ENCODE measurements at places on chromosomes 2 and 18. TPM values are rescaled to one million over a fixed set of nuclear protein-coding genes. Genes with fewer than 3 reads are reported as not detected.
A peak's percentile ranks its signal among the peaks of the same experiment; 100 is the strongest.

- no peak overlapping the region for H3K4me3 ChIP-seq
- no peak for DNase-seq
- H3K36me3 ChIP-seq: peaks cover 70% of the 10 kb centered on the region
- H3K4me1 ChIP-seq: peaks cover 74% of the 10 kb centered on the region
- peak overlapping the region; percentile 85 for H3K27ac ChIP-seq
- no peaks in the 10 kb centered on the region for H3K27me3 ChIP-seq
Observed at GRCh38 chr2:204947405-204947804, 402.1 kb downstream of the PARD3B start.

Gene XDH
- 0.17 TPM for total RNA-seq

Gene DSG4
- not detected for total RNA-seq

DNA sequence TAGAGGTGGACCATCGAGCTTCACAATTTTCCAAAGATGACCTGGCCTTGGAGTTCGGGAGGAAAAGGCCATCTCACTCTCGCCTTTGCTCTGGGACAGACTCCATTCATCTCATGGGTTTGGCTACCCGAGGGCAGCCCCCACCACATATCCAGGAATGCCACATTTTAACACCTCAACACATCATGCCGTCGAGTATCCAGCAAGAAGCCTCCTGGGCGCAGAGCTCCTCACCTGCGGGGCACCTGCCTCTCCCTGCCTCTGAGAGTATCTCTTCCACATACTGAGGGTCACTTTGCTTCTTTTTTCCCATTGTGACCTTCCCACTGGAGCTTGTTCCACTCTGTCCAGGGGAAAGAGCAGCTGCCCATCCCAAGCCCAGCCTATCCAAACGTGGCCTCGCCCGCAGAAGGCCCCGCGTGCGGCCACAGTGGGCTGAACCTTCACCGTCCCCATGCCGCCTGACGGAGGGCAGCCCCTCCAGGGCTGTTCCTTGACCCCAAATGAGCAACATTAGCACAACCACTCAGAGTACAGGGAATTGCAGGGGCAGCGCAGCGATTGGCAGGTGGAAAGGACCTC lies 5.5 kb upstream of the LIMS2 start:
- no peak for DNase-seq
- H3K4me1 ChIP-seq: peaks cover 10% of the 10 kb centered on the region
- peaks cover 2% of the 10 kb centered on the region for H3K36me3 ChIP-seq

- no peak overlapping the region for H3K4me3 ChIP-seq
- no peak overlapping the region for H3K27ac ChIP-seq
- no peaks in the 10 kb centered on the region for H3K27me3 ChIP-seq
Observed at GRCh38 chr2:138103156-138103555, 138.9 kb downstream of the HNMT start.

- peaks cover 65% of the 10 kb centered on the region for H3K27me3 ChIP-seq
- H3K36me3 ChIP-seq: no peaks in the 10 kb centered on the region
- peak overlapping the region; percentile 38 for H3K4me3 ChIP-seq
- no peaks in the 10 kb centered on the region for H3K4me1 ChIP-seq
- DNase-seq: no peak
Observed at GRCh38 chr2:42045848-42046748, 1.7 kb upstream of the PKDCC start.

DNA sequence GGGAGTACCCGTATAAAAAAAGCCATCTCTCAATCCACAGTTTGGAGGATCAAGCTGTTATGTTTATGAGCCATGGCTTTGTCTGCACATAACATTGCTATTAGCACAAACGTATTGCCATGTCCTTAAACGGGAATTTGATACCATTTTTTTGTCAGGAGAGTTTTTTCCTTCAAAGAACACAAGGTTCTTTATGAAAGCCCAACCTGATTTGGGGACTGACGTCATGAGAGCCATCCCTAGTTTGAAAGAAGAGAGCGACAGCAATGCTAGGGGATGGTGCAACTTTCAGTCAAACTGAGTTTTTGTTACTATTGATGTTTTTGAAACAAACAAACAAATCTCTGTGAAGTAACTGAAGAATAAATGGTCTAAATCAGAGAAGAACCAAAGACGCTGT lies 376.6 kb downstream of the EIPR1 start:
- H3K4me1 ChIP-seq: no peaks in the 10 kb centered on the region
- no peak overlapping the region for H3K4me3 ChIP-seq
- no peaks in the 10 kb centered on the region for H3K36me3 ChIP-seq
- peaks cover 12% of the 10 kb centered on the region for H3K27me3 ChIP-seq
- no peak for DNase-seq
- H3K27ac ChIP-seq: no peak overlapping the region

- no peak for DNase-seq
- no peak overlapping the region for H3K4me3 ChIP-seq
- H3K27ac ChIP-seq: no peak overlapping the region
- peaks cover 6% of the 10 kb centered on the region for H3K4me1 ChIP-seq
- H3K36me3 ChIP-seq: peaks cover 18% of the 10 kb centered on the region
Observed at GRCh38 chr2:167966937-167967913, 280.2 kb downstream of the STK39 start.

GRCh38 chr2:95270541-95271081 lies 3.6 kb upstream of the PROM2 start:
- H3K4me3 ChIP-seq: no peak overlapping the region
- H3K27me3 ChIP-seq: no peaks in the 10 kb centered on the region
- H3K4me1 ChIP-seq: no peaks in the 10 kb centered on the region
- H3K27ac ChIP-seq: no peak overlapping the region

GRCh38 chr2:96547731-96548171 lies 11.2 kb downstream of the ARID5A start:
- no peak overlapping the region for H3K4me3 ChIP-seq
- DNase-seq: no peak
- peaks cover 53% of the 10 kb centered on the region for H3K4me1 ChIP-seq
- H3K27ac ChIP-seq: peak overlapping the region; percentile 58
- H3K36me3 ChIP-seq: peaks cover 51% of the 10 kb centered on the region
- H3K27me3 ChIP-seq: no peaks in the 10 kb centered on the region

DNA sequence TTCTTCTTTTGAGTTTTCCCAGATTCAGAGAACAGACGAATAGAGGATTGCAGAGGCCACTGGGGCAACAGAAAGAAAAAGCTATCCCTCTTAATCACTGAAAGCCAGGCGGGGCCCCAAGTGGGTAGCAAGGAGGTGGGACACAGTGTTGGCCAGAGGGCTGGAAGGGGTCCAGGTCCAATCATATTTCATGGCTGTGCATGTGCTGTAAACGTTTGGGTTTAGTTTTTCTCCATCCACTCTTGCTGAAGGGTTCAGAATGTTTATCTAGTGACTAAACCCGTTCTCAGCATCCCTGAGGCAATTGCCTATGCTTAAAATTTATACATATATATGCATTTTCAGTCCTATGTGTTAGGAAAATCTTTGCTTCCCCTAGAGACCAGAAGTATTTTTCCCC lies 99.4 kb upstream of the EPHA4 start:
- H3K4me1 ChIP-seq: no peaks in the 10 kb centered on the region
- no peak overlapping the region for H3K27ac ChIP-seq
- H3K4me3 ChIP-seq: no peak overlapping the region

Gene REEP1
- total RNA-seq: 0.20 TPM

GRCh38 chr2:85433511-85434089 lies 15.1 kb downstream of the SH2D6 start:
- H3K27ac ChIP-seq: no peak overlapping the region
- DNase-seq: no peak
- no peaks in the 10 kb centered on the region for H3K36me3 ChIP-seq
- no peaks in the 10 kb centered on the region for H3K27me3 ChIP-seq

Gene TCF7L1
- total RNA-seq: not detected

DNA sequence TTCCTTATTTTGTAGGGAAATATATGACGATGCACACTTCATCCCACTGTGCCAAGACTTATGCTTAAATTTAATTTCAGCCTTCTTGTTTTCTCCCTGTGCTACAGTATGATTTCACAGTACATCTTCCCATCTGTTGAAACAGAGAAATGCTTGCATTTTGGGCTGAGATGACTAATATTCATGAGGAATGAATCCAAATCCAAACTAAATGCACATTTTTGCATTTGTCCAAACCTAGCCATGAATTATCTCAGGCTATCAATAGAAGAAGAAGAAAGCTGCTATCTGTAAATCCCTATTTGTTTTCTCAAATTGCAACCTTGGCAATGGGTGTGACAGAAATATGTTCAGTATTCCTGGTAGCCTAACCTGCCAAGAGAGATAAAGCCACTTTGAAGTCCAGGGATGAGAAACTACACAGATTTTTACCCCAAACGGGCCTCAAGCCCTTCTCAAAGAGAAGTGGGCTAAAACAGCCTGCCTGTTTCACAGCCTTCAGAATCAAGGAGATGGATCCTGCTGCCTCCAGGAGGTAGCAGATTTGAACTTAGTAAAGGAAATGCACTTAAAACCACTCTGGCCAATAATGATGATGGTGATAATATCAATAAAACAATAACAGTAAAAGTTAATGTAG lies 306.9 kb upstream of the NT5C1B start:
- no peak overlapping the region for H3K4me3 ChIP-seq
- no peak for DNase-seq
- no peak overlapping the region for H3K27ac ChIP-seq
- H3K4me1 ChIP-seq: no peaks in the 10 kb centered on the region
- no peaks in the 10 kb centered on the region for H3K36me3 ChIP-seq
- no peaks in the 10 kb centered on the region for H3K27me3 ChIP-seq

GRCh38 chr2:164600763-164601162 lies 20.5 kb downstream of the GRB14 start:
- no peak for DNase-seq
- H3K4me1 ChIP-seq: no peaks in the 10 kb centered on the region
- no peak overlapping the region for H3K27ac ChIP-seq
- no peak overlapping the region for H3K4me3 ChIP-seq

DNA sequence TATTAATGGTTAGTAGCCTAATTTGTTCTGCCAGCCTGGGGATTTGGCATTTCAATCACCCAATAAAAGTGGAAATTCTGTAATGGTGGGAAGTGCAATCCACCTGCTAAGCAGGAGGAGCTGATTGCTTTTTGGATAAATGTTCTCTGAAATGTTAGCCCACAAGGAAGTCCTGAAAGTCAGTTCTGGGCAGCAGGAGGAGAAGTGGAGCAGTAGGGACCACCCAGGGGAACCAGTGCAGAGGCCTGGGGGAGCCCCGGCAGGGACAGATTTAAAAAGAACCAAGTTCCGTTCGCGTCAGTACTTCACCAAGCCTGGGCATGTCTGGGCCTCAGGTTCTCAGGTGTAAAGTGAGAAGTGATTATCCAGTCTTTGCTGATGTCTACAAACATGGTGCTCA lies 248.5 kb upstream of the RAB6C start:
- no peak overlapping the region for H3K4me3 ChIP-seq
- H3K4me1 ChIP-seq: no peaks in the 10 kb centered on the region
- no peaks in the 10 kb centered on the region for H3K36me3 ChIP-seq
- no peaks in the 10 kb centered on the region for H3K27me3 ChIP-seq
- H3K27ac ChIP-seq: no peak overlapping the region

GRCh38 chr2:209519906-209520305 lies 96.1 kb downstream of the MAP2 start:
- no peaks in the 10 kb centered on the region for H3K4me1 ChIP-seq
- H3K27ac ChIP-seq: no peak overlapping the region
- no peaks in the 10 kb centered on the region for H3K36me3 ChIP-seq
- H3K27me3 ChIP-seq: no peaks in the 10 kb centered on the region
- no peak overlapping the region for H3K4me3 ChIP-seq
- DNase-seq: no peak

- no peaks in the 10 kb centered on the region for H3K27me3 ChIP-seq
- H3K27ac ChIP-seq: no peak overlapping the region
- peaks cover under 1% of the 10 kb centered on the region for H3K4me1 ChIP-seq
- no peaks in the 10 kb centered on the region for H3K36me3 ChIP-seq
- no peak overlapping the region for H3K4me3 ChIP-seq
- DNase-seq: no peak
Observed at GRCh38 chr2:181363164-181363563, 94.0 kb upstream of the ITGA4 start.

DNA sequence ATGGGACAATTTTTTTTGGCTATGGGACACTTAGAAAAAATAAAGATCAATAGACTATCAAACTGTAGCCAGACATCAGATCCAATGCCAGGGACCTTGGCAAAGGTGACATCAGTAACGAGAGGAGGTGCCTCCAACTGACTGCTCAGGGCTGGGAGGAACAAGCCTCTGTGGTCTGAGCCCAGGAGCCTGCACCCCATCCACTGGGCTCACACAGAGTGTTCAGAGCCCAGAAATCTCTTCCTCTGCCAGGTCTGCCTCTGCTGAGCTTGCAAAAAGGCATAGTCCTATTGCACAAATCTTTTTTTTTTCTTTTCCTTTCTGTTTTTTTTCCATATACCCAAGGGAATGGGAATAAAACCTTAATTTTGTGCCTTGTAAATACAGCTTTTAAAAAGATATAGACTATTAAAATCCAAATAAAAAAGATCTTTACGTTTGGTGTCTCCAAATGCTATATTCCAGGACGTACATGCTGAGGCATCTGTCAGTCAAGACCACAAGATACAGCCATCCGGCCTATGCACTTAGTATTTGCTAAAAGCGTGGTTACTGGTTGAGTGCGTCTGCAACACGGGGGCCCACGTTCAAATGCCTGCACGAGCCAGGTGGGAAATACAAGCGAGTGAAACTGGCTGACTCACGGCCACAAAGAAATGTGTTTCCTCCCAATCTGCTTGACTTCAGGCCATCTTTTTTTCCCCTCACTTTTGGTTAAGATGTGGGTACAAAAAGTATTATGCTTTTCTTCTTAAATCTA lies 7.8 kb upstream of the ARHGAP25 start:
- H3K27me3 ChIP-seq: no peaks in the 10 kb centered on the region
- peaks cover 84% of the 10 kb centered on the region for H3K4me1 ChIP-seq
- H3K27ac ChIP-seq: peak overlapping the region; percentile 87
- DNase-seq: peak; percentile 88
- peak overlapping the region; percentile 55 for H3K4me3 ChIP-seq

DNA sequence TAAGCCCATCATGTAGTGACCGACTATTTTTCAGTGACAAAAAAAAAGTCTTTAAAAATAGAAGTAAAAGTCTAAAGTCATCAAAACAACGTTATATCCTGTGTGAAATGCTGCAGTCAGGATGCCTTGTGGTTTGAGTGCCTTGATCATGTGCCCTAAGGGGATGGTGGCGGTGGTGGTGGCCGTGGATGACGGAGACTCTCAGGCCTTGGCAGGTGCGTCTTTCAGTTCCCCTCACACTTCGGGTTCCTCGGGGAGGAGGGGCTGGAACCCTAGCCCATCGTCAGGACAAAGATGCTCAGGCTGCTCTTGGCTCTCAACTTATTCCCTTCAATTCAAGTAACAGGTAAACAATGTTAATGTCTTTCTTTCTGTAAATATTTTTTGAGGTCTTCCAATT lies at the start of gene CD28:
TSS of gene CD28 (plus strand) at position 237 of the 400 bp plus-strand sequence. CDS start at position 295, 58 bp downstream.
- H3K27me3 ChIP-seq: no peaks in the 10 kb centered on the region
- peaks cover 47% of the 10 kb centered on the region for H3K36me3 ChIP-seq
- peak; percentile 95 for DNase-seq
- peaks cover 41% of the 10 kb centered on the region for H3K4me1 ChIP-seq
- peak within 1 kb of the TSS; percentile 92 for H3K4me3 ChIP-seq

GRCh38 chr2:144520756-144521487 lies 1.0 kb upstream of the ZEB2 start:
- H3K27ac ChIP-seq: no peak overlapping the region
- no peak overlapping the region for H3K4me3 ChIP-seq
- peaks cover 28% of the 10 kb centered on the region for H3K4me1 ChIP-seq
- DNase-seq: no peak
- peaks cover 56% of the 10 kb centered on the region for H3K27me3 ChIP-seq
- peaks cover 2% of the 10 kb centered on the region for H3K36me3 ChIP-seq

Data from activated CD4-positive, alpha-beta T cell treated with anti-CD3 and anti-CD28 coated beads, Interleukin-2, amount 10 ng/mL, durations not matched to agents 7 days and 5 days (primary cell).